ENCODE measurements at places on chromosomes 12 and 14. TPM values are rescaled to one million over a fixed set of nuclear protein-coding genes. Genes with fewer than 3 reads are reported as not detected.

Gene IFNG-AS1
- not detected for total RNA-seq

DNA sequence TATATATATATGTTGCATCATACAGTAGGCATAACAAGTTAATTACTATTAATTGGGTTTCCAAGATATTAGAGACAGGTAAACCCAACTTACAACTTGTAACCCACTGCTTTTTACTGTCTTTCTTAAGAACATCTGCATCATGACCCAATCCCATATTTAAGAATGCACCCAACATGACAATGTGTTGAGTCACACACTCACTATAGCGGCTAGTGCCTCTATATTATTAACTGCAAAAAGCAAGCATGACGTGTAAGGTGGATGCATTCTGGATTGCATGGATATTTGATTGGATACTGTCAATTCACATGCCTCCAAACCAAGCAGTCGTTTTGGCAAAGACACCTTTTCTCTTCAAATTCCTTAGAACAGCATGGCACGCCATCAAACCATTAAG, 68.2 kb downstream of the KSR2 start:
- no peak for DNase-seq

Gene ZFYVE21
- total RNA-seq, result 17.2 TPM

DNA sequence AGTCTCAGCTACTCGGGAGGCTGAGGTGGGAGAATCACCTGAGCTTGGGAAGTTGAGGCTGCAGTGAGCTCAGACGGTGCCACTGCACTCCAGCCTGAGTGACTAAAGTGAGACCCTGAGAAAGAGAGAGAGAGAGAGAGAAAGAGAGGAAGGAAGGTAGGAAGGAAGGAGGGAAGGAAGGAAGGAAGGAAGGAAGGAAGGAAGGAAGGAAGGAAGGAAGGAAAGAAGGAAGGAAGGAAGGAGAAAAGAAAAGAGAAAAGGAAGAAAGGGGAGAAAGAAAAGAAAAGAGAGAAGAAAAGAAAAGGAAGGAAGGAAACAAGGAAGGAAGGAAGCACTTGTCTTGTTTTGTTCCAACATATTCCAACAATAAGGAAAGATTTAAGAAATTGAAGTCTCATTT, 7.8 kb downstream of the PRKD1 start:
- DNase-seq, result no peak

Gene RNASE4
- 36.7 TPM for total RNA-seq

GRCh38 chr12:117919479-117919878, 49.3 kb downstream of the KSR2 start:
- no peak for DNase-seq

Gene CCDC175
- total RNA-seq, result 0.12 TPM

DNA sequence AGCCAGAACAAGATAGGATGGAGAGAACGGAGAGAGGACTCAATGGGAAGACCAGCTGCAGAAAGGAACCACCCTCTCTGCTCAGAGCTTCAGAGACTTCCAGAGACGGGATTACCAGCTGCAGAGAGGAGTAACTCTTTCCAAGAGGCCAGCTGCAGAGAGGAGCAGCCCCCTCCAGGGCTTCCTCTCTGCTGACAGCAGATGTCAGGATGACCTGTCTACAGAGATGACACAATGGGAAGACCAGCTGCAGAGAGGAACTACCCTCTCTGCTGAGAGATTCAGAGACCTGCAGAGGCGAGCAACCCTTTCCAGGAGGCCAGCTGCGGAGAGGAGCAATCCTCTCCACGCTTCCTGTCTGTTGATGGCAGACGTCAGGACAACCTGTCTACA, 61.8 kb downstream of the KLRG1 start:
- DNase-seq, result no peak

GRCh38 chr12:43760396-43760795, 1.6 kb downstream of the IRAK4 start:
- no peak for DNase-seq
